Fibroblast of skin of left quadriceps (primary cell): ENCODE measurements at places on chromosomes 6 and 20.

DNA sequence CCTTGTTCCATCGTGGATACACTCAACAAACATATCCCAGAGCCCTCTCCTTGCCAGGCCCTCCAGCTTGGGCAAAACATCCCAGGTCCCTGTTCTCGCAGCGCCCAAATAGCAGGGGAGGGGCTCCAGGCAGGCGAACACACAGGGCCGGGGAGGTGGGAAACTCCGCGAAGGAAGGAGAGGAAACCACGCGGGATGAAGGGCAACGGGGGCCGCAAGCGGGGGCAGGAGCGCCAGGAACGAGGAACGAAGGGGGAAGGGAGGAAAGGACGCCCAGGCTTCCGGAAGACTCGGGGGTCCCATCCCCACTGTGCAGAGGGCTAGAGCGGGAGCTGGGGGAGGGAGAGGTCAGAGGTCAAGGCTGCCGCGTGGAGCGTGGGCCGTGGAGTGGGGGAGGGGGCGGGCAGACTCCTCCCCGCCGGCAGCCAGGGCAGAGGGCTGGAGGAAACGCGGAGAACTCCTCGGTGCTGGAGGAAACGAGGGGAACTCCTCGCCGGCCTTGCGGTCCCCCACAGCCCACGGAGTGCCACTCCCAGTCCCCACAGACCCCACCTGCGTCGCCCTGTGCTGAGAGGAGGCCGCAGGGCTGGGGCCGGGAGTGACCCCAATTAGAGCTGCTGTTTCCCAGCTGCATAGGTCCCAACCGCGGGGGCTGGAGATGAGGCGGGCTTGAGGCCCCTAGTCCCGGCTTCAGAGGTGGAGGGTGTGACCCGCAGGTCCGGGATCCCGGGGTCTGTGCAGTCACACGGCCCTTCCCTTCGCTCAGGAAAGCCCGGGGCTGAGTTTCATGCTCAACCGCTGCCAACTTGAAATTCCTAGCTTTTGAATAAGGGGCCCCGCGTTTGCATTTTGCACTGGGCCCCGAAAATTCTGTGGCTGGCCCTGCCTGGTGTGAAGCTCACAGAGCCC lies 1.2 kb upstream of the RBM38 start:
- no peak for DNase-seq

GRCh38 chr6:37103169-37104039 lies 66.5 kb upstream of the PIM1 start:
- DNase-seq: no peak

DNA sequence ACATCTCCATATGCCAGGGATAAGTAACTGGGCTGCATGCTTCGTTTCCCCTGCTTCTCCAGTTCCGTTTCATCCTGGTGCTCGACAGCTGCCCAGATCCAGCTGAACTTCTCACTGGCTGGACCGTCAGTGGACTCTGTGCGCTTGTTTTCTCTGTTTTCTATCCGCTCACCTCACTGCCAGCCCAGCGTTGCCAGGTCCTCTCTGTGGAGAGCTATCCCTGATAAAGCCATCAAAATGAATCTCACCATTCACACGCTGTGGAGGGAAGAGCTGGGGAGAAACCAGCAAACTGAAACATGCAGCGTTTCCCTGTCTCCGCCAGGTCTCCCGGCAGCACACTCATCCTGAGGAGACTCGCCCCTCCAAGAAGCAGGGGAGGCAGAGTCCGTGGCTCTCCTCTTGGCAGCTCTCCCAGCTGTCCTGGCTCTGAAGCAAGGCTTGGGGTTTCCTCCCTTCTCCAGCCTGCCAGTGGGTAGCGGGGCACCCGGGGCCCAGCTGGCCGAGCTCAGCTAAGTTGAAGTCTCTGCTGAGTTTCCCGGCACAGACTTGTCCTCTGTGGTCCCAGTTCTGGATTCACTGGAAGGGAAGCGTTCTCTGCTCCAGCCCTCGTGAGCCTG lies 160.9 kb downstream of the DTNBP1 start:
- peak; percentile 49 for DNase-seq

GRCh38 chr6:158894193-158894592 lies 75.0 kb upstream of the EZR start:
- DNase-seq: peak; percentile 85

DNA sequence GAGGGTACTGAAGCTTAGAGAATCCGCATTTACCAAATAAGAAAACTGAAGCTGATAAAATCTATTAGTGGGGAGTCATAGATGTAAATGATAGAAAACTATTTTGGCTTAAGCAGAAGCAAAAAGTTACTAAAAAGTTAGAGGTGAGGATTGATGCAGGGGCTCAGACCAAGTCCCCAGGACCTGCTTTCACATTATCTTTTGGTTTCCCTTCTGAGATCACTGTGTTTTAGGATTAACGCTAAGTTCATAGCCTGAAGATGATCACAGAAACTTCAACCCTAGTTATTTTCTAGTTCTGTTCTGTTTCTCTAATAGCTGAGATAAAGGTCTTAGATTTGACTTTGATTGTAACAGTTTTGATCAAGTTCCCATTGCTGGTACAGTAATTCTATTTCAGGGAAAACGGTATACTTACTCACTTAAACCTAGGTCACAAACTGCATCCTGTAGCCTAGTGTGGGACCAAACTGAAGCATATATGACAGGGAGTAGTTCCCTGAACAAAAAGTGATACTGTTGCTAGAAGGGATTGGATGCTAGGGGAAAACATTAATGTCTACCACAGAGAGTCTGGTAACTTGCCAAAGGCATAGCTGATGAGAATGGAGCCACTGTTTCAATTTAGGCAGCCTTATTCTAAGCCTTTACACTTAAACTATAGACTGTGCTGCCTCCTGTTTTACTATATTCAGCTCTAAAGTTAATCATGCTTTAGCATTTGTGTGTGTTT lies 13.1 kb downstream of the CYB5R4 start:
- no peak for DNase-seq

DNA sequence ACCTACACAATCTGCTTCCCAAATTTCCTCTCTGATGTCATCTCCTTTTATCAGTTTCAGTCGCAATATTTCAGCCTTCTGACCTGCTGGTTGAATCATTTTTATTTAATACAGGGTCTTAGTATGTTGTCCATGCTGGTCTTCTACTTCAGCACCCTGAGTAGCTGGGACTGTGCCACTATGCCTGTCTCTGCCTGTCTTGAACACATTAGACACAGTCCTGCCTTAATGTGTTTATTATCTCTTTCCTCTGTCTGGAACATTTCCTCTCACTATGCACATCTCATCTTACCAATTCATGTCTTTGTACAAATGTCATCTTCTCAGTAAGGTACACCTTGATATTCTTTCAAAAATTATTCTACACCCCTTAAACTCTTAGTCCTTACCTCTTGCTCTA lies 106.5 kb downstream of the THEMIS start:
- no peak for DNase-seq

GRCh38 chr6:37125774-37126492 lies 44.0 kb upstream of the PIM1 start:
- no peak for DNase-seq

- no peak for DNase-seq
Observed at GRCh38 chr6:40356242-40356910, 230.8 kb downstream of the LRFN2 start.

GRCh38 chr6:167668019-167668753 lies 158.5 kb upstream of the AFDN start:
- DNase-seq: no peak
